Right cardiac atrium (tissue), 5 donors: ENCODE measurements at places on chromosomes 7 and 10.

DNA sequence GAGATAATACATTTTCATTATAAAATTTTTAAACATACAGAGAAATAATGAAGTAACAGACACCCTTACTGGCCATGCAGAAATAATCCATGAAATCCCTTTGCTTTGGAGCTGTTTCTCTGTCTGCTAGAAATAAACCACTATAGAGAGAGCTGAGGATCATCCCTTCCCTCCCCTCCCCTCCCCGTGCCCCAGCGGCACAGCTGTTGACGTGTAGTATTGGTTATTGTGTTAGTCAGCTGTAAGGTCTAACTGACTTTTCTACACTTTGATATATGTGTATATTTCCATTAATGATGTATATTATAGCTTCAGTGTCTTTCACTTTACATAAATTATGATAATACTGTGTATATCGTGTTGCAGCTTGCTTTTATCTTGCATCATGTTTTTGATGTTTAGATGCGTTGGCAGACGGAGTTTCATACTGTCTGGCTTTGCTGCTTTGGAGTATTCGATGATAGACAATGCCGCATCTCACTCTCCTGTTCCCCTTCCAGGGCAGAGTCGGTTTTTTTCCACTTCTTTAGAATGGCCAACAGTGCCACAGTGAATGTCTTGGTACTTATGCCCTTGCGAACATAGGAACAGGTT, 27.4 kb upstream of the GRID1 start:
- no peak for DNase-seq

- no peak for DNase-seq
Measured at GRCh38 chr10:3166496-3167290, 5.9 kb downstream of the PITRM1 start.

DNA sequence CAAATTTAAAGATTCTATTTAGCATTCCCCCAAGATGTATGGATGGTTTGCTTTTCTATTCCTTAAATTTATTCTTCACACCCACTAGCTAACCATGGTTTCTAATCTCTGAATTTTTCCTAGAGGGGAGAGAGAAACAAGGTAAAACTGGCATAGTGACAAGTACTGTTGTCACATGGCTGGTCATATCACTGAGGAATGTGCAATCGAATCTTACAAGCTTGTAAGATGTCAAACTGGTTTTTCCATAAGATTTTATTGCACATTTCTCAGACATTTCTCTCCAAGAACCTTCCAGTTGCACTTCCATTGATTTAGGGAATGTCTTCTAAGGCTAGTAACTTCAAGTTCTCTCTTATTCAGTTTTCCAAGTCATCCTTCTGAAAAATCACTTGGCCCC, 89.8 kb downstream of the MBL2 start:
- DNase-seq = no peak

DNA sequence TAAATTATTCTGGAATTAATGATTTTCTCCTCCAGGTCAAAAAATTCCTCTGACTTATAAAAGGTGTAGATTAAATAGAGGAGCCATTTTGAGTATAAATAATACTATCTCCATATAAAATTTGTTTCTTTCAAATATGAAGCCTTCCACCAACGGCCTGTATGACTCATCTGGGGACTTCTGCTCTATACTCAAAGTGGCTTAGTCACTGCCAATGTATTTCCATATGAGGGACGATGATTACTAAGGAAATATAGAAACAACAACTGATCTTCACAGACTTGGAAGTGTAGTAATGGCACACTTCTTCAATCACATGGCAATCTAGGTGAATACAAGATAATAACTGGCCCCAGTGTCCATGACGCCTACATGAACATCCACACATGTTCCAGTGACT, 335.6 kb upstream of the HGF start:
- no peak for DNase-seq

- DNase-seq = no peak
Measured at GRCh38 chr7:42456267-42456666, 219.3 kb upstream of the GLI3 start.

DNA sequence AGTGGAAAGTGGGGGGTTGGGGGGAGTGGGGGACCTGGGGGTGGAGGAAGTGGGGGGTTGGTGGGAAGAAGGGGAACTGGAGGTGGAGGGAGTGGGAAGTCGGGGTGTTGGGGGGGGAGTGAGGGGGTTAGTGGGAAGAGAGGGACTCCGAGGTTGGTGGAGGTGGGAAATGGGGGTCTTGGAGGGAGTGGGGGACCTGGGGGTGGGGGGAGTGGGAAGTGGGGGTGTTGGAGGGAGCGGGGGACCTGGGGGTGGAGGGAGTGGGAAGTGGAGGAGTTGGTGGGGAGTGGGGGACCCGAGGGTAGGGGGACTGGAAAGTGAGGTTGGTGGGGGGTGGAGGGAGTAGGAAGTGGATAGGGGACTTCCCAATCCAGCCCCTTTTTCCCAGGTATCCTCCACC, 906 bp upstream of the MMD2 start:
- DNase-seq = no peak

- no peak for DNase-seq
Measured at GRCh38 chr7:148720472-148720871, 21.8 kb downstream of the CUL1 start.

DNA sequence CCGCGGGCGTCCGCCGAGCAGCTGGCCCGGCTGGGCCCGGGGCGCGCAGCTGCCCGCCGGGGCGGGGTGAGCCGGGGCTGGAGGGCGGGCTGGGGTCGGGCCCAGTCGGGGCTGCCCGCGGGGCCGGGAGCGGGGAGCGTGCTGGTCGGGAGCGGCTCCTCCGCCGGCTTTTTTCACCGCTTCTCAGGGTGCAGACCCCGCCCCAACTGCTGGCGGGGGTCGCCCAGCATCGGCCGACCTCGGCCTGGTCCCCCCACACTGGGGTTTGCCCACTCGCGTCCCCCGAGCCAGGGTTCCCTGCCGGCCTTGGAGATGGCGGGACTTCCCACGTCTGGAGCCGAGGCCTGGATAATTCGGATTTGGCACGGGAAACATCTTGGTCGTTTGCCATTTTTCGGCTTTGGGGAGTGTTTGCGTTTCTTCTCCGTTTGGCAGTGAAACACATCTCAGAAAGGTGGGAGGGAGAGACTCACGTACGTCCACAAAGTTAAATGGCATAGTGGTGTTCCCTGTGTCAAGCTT, 432 bp downstream of the TMEM248 start:
- peak; percentile 68 for DNase-seq

DNA sequence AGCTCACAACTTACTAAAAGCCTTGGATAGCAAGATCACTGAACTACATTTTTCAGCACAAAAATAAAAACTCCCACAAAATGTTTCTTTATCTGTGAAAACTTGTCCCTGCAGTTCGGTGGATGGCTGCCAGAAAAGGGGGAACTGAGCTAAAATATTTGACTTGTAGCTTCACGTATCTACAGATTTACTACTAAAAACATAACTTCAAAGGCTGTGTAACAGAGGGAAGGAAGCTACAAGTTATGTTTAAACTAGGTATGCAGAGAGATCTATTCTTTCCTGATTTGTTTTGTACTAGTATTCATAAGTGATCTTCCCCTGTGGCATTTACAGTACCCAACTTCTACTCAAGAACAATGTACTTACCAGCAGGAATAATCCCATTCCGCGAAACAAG, 25.1 kb downstream of the SGCE start:
- no peak for DNase-seq

- DNase-seq = peak; percentile 69
Measured at GRCh38 chr7:132410861-132411541, 165.3 kb downstream of the PLXNA4 start.

DNA sequence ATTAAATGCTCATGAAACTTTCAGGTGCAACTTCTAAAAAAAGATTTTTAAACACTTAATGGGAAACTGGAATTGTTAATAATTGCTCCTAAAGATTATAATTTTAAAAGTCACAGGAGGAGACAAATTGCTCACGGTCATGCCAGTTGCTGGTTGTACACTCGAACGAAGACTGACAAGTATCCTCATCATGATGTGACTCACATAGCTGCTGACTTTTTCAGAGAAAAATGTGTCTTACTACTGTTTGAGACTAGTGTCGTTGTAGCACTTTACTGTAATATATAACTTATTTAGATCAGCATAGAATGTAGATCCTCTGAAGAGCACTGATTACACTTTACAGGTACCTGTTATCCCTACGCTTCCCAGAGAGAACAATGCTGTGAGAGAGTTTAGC, 79.3 kb downstream of the ITGB8 start:
- no peak for DNase-seq

DNA sequence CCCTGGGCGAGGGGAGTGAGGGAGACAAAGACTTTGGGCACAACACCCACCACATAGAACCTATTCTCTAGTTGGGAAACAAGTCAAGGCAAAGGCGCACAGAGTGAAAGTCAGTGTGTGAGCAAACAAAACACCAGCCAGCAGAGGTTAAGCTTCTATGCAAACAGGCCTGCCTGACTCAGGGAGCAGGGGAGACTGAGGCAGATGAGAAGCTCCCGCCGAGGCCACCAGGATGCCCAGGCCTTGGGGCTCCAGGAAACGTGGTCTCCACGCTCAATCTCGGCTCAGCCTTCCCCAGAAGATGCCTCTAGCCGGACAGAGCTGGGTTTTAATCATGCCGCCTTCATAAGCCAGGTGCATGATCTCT, 74.1 kb upstream of the KCNMA1 start:
- DNase-seq = no peak

- no peak for DNase-seq
Measured at GRCh38 chr7:153541903-153542302, 510.3 kb upstream of the DPP6 start.

DNA sequence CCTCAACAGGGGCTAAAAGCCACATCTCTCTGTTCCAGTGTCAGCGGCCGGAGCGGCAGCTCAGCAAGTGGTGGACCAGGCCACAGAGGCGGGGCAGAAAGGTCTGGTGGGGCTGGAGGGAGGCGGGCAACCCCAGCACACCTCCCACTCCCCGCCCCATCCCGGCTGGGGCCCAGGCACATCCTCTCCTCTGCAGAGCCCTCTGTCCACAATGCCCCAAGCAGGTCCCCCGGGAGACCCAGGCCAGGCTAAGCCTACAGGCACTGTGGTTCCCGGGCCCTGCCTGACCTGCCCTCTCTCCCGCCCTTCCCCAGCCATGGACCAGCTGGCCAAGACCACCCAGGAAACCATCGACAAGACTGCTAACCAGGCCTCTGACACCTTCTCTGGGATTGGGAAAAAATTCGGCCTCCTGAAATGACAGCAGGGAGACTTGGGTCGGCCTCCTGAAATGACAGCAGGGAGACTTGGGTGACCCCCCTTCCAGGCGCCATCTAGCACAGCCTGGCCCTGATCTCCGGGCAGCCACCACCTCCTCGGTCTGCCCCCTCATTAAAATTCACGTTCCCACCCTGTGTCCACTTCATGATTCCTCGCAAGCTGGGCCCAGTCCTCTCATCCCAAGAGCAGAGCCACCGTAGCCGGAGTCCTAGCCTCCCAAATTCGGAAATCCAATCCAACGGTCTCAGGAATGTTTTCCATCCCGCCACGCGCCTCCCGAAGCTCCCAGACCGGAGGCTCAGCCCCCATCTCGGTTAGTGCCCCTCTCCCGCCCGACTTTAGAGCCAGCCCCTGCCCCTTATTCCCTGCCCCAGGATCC, 2.1 kb downstream of the ADIRF start:
- peak; percentile 90 for DNase-seq

DNA sequence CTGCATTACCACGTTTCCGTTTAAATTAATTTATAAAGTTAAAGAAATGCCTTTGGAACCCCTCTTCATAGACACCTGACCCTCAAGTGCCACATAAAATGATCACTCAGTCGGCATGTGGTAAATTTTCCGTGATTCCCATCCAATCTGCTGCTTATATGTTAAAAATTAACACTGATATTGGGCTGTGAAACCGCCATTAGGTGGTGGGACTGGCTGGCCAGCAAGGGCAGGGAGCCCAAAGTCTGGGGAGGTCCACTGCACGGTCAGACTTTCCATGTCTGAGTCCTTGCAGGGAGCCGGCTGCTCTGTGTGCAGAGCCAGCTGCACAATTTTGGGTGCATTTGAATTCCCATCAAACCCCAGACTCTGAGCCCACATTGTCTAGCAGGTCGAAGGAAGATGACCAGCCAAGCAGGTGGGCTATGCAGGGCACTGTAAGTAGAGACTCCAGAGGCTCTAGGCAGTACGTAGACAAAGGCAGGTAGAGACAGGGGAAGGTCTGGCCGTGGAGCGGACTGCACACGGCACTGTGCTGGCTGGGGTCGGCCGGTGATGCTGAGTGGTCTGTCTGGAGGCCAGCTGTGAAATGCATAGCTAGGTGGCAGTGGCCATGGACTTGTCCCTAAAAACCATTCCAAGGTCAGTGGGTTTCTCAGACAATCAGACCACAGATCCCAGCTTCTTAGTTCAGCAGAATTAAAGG, 122.9 kb downstream of the SH3PXD2A start:
- no peak for DNase-seq

GRCh38 chr7:43735403-43735801, 6.1 kb upstream of the COA1 start:
- no peak for DNase-seq

- DNase-seq = peak; percentile 84
Measured at GRCh38 chr7:44291066-44291732, 34.2 kb downstream of the CAMK2B start.

GRCh38 chr10:7308826-7309225, 102.0 kb downstream of the SFMBT2 start:
- DNase-seq = no peak

- DNase-seq = no peak
Measured at GRCh38 chr7:117664047-117664446, 184.2 kb downstream of the CFTR start.

GRCh38 chr10:108653531-108653930, 1269.8 kb downstream of the XPNPEP1 start:
- DNase-seq = no peak

- DNase-seq = no peak
Measured at GRCh38 chr7:99768471-99768870, 15.5 kb downstream of the CYP3A4 start.

DNA sequence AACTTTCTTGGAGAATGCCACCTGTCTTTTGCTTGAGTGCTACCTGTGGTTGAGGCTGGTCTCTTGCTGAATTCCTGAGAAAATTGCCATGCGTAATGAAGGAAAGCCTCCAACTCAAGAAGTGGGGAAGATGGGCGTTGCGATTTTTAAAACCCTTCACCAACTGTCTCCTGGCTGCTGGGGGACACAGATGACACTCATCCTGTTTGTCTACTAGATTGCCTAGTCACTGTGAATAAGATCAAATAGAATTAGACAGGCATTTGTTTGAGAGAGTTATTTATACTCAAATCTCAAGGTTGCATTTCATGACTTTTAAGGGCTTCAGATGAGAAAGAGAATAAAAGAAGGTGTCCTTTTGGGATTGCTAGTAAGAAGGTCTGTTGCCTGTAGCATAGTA, 84.3 kb upstream of the MTPN start:
- DNase-seq = no peak

GRCh38 chr7:48299580-48300169, 128.4 kb downstream of the ABCA13 start:
- peak; percentile 70 for DNase-seq
